ENCODE measurements at places on chromosomes 1 and 21. TPM values are rescaled to one million over a fixed set of nuclear protein-coding genes. Genes with fewer than 3 reads are reported as not detected.

Gene MDM4
- 13.2 TPM for total RNA-seq

Gene NECTIN4
- total RNA-seq: 114 TPM

Gene ALG6
- total RNA-seq: 16.5 TPM

Gene GRIK3
- 0.11 TPM for total RNA-seq

Gene FAM72C
- 1.2 TPM for total RNA-seq

Gene DNASE2B
- total RNA-seq: not detected

Gene AMY1B
- not detected for total RNA-seq

GRCh38 chr1:78113156-78113916 lies 67.6 kb downstream of the GIPC2 start:
- no peak overlapping the region for H3K4me3 ChIP-seq
- H3K4me1 ChIP-seq: peaks cover 15% of the 10 kb centered on the region
- no peak for DNase-seq
- no peak overlapping the region for H3K27ac ChIP-seq

DNA sequence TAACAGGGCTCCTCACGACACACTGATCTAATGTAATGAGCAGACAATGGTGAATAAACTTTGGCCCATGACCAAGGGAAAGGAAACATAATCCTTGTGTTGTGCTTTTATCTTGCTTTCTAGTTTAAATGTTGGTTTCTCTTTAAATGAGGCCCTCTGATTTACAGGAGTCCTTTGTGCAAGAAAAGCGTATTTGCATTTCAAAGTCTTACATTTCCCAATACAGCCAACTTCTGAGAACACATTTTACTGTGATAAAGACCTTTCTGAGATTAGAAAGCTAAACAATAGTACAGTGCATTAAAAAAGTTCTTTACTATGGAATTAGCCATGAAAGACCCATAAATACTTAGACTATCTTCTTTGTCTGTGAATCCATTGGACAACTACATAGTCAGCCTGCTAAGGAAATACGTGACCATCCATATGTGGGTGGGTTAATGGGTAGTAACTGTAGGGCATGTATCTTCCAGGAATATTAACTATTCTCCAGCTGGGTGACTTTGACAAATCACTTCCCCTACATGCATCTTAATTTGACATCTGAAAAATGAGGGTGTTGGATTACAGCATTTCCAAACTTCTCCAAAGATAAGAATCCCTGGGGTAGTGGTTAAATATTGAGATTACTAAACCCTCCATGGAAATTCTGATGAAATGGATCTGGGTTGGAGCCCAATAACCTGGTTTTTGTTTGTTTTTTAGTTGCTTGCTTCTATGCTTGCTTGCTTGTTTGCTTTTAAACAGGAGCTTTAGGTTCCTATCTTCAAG lies 50.3 kb upstream of the USP1 start:
- peaks cover 14% of the 10 kb centered on the region for H3K4me1 ChIP-seq
- DNase-seq: no peak
- no peak overlapping the region for H3K27ac ChIP-seq
- H3K4me3 ChIP-seq: no peak overlapping the region
- H3K36me3 ChIP-seq: no peaks in the 10 kb centered on the region

- no peaks in the 10 kb centered on the region for H3K36me3 ChIP-seq
- peak within 1 kb of the TSS; percentile 97 for H3K4me3 ChIP-seq
- no peaks in the 10 kb centered on the region for H3K27me3 ChIP-seq
- H3K27ac ChIP-seq: peak within 1 kb of the TSS; percentile 93
- H3K4me1 ChIP-seq: peaks cover 73% of the 10 kb centered on the region
- peak; percentile 24 for DNase-seq
These were observed at the start of gene TGFBR3 for GRCh38 chr1:91885716-91886506. Gene TGFBR3 (minus strand): TSS chr1:91886151. CDS start chr1:91861531, 24,620 bp downstream.

DNA sequence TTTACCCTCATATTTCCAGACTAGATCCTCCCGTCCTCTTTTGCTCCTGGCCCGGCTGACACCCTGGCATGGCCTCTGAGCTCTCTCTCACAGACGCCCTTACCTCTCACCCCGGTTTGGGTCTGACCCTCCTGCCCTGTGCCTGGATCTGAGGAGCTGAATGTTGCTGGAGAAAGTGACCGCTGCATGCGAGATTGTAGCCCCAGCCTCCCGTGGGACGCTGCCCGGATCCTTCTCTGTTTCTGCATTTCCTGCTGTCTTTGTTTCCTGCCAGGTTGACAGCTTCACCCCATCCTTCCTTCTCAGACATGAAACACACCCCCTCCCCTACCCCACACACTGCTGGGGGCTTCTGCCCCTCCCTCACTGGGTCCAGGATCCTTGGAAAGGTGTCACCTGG lies 9.5 kb downstream of the FAM131C start:
- no peaks in the 10 kb centered on the region for H3K27me3 ChIP-seq
- H3K4me3 ChIP-seq: no peak overlapping the region
- no peak for DNase-seq
- no peaks in the 10 kb centered on the region for H3K36me3 ChIP-seq

DNA sequence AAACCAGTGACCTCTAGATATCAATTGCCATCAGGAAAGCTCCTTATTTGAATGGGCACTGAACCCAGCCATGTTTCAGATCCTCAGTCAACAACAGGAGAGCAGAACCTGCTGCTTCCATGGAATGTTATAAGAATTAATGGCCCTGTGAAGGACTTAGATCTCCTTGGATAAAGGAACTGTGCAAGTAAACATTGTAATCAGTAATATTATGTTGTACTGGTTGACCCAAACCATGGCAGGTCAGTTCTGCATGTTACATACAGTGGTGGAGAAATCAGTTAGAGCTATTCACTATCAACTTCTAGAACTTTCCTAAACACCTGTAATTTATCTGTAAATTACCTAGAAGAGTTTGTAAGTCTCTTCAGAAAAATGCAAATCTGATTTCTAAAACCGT lies 11.2 kb upstream of the CLDN8 start:
- peak overlapping the region; percentile 70 for H3K27ac ChIP-seq
- no peaks in the 10 kb centered on the region for H3K36me3 ChIP-seq
- DNase-seq: no peak
- H3K4me1 ChIP-seq: peaks cover 36% of the 10 kb centered on the region
- H3K4me3 ChIP-seq: no peak overlapping the region

GRCh38 chr1:228079013-228079412 lies 3.5 kb upstream of the ARF1 start:
- no peak overlapping the region for H3K27ac ChIP-seq
- H3K36me3 ChIP-seq: no peaks in the 10 kb centered on the region
- no peaks in the 10 kb centered on the region for H3K27me3 ChIP-seq
- H3K4me3 ChIP-seq: no peak overlapping the region
- peaks cover 8% of the 10 kb centered on the region for H3K4me1 ChIP-seq
- no peak for DNase-seq

DNA sequence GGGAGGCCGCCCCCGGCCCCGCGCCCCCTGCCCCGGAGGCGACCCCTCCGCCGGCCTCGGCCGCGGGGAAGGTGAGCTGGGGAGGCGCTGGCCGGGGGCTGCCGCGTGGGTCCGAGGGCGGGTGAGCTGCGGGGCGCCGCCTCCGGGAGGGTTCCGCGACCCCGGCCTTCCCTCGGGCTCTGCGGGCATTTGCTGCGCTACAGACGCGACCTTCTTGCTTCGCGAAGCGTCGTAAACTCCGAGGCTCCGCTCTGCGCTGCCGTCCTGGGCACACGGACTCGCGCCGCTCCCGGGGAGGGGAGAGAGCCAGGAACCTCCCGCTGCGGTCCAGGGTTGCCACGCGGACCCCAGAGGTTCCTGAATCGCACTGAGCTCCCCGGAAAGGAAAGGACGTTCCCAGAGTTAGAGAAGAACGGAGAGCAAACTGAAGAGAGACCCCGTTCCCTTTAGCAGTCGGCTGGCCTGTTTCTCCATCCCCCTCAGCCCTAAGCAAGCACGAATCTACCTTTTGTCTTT lies 345 bp downstream of the SLX9 start:
- H3K27ac ChIP-seq: peak overlapping the region; percentile 80
- H3K4me1 ChIP-seq: peaks cover 22% of the 10 kb centered on the region
- peaks cover 23% of the 10 kb centered on the region for H3K36me3 ChIP-seq
- DNase-seq: no peak
- peak overlapping the region; percentile 85 for H3K4me3 ChIP-seq

- H3K27ac ChIP-seq: no peak overlapping the region
- H3K4me1 ChIP-seq: peaks cover 6% of the 10 kb centered on the region
- H3K27me3 ChIP-seq: no peaks in the 10 kb centered on the region
- H3K36me3 ChIP-seq: no peaks in the 10 kb centered on the region
- no peak for DNase-seq
These were observed 8.0 kb downstream of the XPR1 start for GRCh38 chr1:180639871-180640270.

DNA sequence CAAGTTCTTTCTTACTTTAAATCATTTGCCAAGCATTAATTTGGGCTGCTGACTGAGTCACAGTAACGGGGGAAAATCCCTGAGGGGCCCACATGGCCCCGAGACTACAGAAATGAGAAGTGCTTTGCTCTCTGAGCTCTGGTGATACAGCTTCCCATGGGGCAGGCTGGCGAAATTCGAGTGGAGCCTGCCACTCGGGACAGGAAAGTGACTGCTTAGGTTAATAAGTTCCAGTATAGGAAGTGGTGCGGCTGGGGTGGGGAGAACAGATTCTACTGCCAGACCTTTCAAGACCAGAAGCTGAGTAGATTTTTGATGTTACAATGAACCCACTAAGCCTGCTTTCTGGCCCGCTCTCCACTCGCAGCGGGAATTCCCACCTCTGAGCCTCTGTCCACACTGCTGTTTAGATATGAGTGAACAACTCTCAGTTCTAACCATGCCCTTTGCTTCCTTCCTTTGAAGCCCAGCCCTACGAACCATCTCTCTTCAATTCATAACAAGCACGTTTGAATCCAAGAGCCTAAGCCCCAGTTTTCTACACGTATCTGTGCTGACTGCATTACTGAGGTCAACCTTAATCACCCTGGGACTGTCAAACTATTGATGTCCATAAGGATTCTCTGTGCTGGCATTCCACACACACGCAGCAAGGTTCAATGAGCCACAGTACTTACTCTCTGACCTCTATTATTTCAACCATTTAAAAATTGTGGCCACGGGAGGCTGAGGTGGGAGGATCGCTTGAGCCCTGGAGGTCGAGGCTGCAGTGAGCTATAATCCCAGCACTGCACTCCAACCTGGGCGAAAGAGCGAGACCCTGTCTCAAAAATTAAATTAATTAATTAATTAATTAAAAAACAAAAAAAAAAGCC lies 9.6 kb downstream of the ZBTB17 start:
- peaks cover 10% of the 10 kb centered on the region for H3K36me3 ChIP-seq
- no peak overlapping the region for H3K4me3 ChIP-seq
- no peaks in the 10 kb centered on the region for H3K27me3 ChIP-seq
- H3K4me1 ChIP-seq: peaks cover 57% of the 10 kb centered on the region
- no peak for DNase-seq

GRCh38 chr1:109539676-109540075 lies at the start of gene GPR61:
Gene GPR61 (plus strand): TSS chr1:109539872. CDS start chr1:109543023, 3,151 bp downstream.
- no peak within 1 kb of the TSS for H3K27ac ChIP-seq
- no peaks in the 10 kb centered on the region for H3K4me1 ChIP-seq
- no peaks in the 10 kb centered on the region for H3K36me3 ChIP-seq
- no peak within 1 kb of the TSS for H3K4me3 ChIP-seq
- no peaks in the 10 kb centered on the region for H3K27me3 ChIP-seq
- DNase-seq: no peak

- H3K27ac ChIP-seq: no peak overlapping the region
- no peak overlapping the region for H3K4me3 ChIP-seq
- H3K36me3 ChIP-seq: no peaks in the 10 kb centered on the region
- H3K4me1 ChIP-seq: no peaks in the 10 kb centered on the region
- no peak for DNase-seq
These were observed 32.4 kb downstream of the ASTN1 start for GRCh38 chr1:177132141-177132540.
